ENCODE measurements at places on chromosomes 2 and 18.

DNA sequence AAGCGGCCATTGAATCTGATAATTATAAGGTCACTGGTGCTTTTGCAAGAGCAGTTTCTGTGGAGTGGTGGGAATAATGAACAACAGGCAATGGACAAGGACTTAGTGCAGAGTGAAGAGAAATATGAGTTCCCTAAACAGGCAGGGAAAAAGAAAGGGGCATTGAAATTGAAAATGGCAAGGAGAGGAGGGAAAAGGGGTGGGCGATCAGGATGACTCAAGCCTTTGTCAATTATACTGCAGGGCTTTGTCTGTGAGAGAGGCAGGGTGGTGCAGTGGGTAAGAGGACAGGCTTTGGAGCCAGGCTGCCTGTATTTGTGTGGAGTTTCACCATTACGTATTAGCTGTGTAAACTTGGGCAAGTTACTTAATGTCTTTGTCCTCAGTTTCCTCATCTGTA lies 29.5 kb upstream of the PAIP2B start:
- no peak for DNase-seq

DNA sequence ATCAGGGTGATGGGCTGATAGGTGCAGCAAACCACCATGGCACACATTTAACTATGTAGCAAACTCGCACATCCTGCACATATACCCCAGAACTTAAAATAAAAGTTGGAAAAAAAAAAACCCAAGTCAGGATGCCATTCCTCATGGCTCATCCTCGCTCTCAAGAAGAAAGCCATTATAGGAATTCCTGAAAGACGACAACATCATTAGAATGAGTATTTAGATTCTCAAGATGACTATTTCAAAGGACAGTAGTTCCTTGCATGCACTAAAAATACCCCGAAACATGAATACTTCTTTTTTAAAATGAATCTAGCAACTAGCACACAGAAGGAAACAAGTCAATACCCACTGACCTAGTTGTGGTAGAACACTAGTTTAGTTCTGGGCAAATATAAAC lies 285.8 kb upstream of the REV1 start:
- peak; percentile 71 for DNase-seq

- DNase-seq: no peak
Observed at GRCh38 chr2:120353931-120354330, 8.0 kb downstream of the INHBB start.

DNA sequence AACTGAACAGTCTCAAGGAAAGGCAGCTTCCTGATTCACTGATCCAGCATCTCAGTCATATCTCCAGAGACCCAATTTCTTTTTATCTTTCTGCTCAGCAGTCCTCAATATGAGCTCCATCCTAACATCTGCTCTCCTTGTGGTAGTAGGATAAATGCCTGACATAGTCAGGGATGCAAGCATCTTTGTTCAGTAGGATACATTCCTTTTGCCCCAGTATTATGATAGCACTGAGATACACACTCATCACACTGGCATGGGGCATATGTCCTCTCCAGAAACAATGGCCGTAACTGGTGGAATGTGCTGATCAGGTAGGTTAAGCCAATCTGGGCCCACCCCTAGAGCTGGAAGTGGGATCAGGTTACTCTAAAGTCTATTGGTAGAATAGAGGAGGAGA lies 207.2 kb downstream of the ETAA1 start:
- no peak for DNase-seq

GRCh38 chr2:178924817-178925216 lies 117.6 kb upstream of the TTN start:
- no peak for DNase-seq

GRCh38 chr2:181231151-181231550 lies 226.0 kb upstream of the ITGA4 start:
- DNase-seq: no peak

DNA sequence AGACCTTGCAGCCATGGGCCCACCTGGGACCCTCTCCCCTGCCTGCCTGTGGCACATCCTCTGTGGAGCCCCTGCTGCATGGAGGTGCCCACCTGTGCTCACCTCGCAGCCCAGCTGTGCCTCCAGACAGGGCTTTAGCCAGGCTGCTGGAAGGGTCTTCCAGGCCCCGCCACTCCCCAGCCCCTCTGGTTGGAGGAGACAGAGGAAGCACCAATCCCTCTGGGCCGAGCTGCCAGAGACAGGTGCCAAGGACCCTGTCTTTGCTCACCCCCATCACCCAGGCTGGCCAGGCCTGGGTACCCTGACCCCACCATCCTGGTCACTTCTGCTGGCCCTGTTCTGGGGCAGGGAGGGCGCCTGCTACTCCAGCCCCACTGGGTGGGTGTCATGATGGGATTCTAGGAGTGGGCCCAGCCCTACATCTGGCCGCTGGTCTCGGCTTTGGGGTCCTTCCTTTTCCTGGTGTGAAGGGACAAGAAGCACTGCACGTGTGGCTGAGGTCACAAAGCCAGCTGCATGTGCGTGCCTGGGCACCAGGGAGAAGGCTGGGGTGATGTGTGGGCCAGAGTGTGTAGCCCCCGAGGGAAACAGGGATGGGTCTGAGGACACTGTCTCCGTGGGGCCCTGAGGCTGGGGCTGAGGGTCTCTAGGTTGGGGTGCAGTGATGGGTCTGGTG lies 9.3 kb upstream of the NEU4 start:
- DNase-seq: no peak

- no peak for DNase-seq
Observed at GRCh38 chr2:52859065-52859464, 908.5 kb upstream of the CHAC2 start.

DNA sequence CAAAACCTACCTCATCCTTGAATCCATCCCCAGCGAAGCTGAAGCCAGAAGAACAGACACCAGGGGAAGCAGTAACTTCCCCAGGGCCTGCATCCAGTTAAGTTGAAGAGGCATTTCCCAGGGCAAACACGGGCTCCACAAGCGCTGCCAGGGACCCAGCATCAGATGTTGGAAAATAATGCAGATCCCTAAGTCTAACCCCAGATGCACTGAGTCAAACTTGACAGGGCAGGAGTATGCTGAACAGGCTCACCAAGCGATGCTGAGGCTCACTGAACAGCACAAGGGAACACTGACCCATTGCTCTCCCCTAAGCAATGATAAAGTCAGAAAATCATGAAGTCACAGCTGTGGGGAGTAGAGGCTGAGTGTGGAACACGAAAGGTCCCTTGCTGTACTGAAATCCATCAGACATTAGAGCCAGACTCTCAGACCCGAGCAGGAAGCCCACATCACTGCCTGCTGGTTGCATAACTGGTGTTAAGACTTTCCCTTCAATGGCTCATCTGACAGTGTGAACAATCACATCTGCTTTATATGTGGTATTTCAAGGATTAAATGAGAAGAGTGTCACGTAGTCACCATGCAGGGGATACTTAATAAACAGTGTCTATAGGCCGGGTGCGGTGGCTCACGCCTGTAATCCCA lies 36.2 kb downstream of the TNS1 start:
- DNase-seq: no peak

GRCh38 chr2:101200676-101201075 lies 49.5 kb upstream of the TBC1D8 start:
- no peak for DNase-seq

DNA sequence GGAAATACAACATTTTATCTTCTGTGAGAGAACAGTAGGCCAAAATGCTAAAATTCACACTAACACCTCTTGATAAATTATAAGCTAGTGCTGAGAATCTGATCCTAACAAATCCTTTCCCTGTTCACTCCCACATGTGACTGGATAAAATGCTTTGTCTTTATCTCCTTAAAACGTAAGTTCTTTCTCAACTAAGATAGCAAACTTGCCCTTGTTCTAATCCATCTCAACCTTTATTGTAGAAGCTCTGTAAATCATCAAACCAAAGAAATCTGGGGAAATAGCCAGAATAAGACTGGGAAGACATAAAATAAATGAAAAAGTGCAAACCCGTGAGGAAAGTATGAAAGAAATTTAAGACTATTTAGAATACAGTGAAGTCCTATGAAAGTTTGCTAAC lies 1058.4 kb upstream of the ACVR2A start:
- DNase-seq: no peak

DNA sequence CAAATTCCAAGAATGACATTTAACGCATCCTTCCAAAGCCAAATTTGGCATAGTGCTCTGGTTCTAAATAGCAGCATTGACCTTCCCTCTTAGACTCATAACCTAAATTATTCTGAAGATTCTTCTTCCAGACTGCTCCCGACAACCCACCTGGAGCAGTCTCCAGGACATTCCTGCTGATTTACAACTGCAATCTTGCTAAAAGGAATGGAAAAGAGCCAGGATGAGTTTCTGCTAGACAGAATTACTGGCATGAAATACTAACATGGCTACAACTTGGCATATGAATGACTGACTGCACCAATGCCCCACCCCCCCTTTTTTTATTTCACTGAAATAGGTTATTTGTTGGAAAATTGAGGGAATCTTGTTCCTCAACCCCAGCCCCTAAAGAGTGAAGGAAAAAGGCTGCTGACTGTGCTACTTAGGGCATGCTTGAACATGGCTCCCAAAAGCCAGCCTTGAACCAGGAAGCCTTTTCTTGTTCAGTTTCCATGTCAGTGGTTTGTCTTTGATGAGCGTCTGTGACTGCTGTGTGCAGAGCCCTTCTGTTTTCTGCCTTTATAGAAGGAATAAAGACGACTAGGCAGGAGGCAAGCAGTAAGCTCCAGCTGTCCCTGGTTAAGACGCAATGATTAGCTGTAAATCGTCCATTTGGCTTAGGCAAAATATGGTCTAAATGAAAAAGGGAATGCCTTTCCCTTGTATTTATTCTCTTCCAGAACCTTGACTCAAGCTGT lies 47.4 kb upstream of the ITGB6 start:
- no peak for DNase-seq

- DNase-seq: no peak
Observed at GRCh38 chr2:142586693-142587580, 290.5 kb upstream of the KYNU start.

DNA sequence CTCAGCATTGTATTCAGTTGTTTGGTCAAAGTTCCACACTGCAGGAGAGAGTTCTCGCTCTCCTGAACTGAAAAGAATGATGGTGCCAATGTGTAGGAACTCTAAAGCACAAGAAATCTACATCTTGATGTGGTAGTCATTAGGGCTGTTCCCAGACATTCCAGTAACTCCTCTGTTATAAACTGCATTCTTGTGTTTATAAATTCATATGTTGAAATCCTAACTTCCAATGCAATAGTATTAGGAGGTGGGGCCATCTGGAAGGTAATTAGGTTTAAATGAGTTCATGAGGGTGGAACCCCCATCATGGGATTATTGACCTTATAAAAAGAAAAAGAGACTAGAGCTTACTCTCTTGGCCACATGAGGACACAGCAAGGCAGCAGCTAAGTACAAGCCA lies 239.6 kb downstream of the CDH20 start:
- DNase-seq: no peak

DNA sequence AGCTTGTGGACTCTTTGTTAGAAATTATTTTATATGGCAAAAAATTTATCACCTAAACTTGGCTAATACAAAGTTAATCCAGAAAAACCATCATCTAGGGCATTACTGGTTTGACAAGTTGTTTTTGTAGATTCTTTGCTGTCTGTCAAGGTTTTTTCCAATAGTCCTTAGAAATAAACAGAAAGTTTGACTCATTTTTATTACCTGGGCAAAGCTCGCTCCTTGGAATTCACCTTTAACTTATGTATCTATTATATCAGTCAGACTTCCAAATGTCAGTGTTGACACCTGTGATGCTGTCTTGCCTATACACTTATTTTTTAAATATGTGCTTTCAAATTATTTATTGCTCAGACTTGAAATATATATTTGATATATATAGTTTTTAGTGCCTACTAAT lies 21.7 kb downstream of the LAMA3 start:
- DNase-seq: no peak

- no peak for DNase-seq
Observed at GRCh38 chr2:17171446-17172049, 346.7 kb downstream of the RAD51AP2 start.

DNA sequence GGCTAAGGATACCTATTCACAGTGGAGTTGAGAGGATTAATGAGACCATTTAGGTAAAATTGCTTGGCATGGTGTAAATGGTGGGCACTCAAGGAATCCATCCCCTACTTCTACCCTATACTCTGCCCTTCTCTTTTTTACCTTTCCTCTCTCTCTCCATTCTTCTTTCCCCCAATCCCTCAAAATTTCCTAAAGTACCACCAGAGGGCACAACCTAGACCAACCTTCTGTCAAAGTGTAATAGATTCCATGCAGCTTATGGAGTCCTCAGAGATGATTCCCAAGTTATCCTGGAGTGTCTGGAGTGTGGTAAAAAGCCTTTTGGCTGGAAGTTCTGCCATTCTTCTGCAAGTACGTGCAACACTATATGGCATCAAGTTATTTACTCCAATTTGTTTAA lies 33.0 kb upstream of the CCDC195 start:
- DNase-seq: no peak

- DNase-seq: no peak
Observed at GRCh38 chr2:118232796-118233195, 144.5 kb downstream of the INSIG2 start.

GRCh38 chr18:57959278-57959677 lies 84.7 kb upstream of the NEDD4L start:
- DNase-seq: no peak

- DNase-seq: no peak
Observed at GRCh38 chr2:239190361-239190760, 210.5 kb downstream of the HDAC4 start.

DNA sequence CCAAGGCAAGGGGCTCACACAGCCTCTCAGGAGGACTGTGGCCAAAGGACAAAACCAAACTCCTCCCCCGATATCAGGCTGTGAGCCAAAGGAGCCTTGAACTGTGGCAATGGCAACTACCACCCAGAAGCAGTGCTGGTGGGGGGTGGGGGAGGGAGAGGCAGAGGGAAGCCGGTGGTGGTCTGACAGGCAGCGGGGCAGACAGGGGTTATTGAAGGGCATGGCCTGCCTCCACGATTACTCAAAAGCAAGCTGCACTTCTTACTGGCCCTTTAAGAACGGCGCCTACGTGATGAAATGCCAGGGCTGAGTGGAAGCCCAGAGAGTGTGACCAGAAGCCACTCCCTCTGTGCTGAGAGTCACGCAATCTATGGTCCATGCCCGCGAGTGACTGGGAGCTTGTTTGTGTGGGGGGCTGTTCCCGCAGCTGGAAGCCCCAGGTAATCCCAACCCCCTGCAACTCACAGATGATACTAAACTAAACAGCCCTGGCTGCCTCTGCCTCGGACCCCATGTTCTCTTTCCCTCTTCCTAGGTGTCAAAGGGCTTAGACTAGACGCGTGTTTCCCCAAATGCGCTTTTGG lies 128.2 kb upstream of the CXCR4 start:
- DNase-seq: no peak
